ENCODE measurements at places on chromosomes 6 and 20.

DNA sequence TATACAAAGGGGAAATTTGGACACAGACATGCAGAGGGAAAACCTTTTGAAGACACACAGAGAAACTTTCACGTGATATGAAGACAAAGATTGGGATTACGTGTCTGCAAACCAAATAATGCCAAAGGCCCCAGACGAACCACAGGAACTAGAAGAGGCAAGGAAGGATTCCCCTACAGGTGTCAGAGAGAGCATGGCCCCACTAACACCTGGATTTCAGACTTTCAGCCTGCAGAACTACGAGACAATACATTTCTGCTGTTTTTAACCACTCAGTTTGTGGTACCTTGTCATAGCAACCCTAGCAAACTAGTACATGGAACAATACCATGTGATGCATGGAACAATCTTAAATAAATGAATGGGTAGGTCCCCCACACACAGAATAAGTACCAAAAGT, 341.0 kb downstream of the HDGFL1 start:
- DNase-seq: no peak

- no peak for DNase-seq
These were observed 298.2 kb downstream of the PHACTR1 start for GRCh38 chr6:13014504-13015378.

DNA sequence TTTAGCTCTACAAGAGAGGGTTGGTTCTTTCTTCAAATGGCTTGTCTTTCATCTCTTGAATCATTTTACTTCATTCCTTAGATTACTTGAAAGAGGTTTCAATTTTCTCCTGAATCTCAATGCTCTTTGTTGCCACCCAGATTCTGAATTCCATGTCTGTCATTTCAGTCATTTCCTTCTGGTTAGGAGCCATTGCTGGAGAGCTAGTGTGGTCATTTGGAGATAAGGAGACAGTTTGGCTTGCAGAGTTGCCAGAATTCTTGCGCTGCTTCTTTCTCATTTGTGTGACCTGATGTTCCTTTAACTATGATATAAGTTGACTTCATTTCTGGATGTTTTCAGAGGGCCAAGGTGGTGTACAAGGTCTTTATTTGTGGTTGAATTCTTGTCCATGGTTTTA, 157.8 kb downstream of the SLC22A3 start:
- no peak for DNase-seq

DNA sequence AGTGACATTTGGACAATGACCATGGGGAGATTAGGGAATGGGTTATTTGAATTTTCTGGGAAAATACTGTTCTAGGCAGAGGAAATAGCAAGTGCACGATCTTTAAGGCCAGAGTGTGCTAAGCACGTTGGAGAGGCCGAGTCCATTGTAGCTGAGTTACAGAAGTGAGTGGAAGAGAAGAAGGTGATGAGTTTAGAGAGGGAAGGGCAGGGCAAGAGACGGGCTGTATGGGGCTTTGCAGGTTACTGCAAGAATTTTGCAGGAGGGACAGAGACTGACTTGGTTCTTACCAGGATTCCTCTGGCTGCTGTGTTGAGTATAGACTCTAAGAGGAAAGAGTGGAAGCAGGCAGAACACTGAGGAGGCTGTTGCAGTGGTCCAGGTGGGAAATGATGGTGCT, 1.1 kb upstream of the NCOA3 start:
- no peak for DNase-seq

DNA sequence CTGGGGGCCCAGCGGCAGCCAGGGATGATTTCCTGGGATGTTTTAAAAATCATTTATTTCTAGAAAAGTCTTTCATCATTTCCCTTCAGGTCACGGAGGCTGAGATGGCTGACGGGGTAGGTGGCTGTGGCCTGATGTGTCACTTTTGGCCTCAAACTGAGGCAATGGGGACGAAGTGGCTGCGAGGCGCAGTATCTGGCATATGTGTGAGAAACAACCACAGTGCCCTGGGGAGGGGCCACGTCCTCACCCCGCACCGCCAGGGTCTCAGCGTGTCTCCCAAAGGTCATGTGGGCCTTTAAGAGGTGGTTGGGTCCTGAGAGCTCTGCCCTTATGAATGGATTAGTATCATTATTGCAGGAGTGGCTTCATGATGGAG, 120.0 kb downstream of the CEBPB start:
- DNase-seq: no peak

DNA sequence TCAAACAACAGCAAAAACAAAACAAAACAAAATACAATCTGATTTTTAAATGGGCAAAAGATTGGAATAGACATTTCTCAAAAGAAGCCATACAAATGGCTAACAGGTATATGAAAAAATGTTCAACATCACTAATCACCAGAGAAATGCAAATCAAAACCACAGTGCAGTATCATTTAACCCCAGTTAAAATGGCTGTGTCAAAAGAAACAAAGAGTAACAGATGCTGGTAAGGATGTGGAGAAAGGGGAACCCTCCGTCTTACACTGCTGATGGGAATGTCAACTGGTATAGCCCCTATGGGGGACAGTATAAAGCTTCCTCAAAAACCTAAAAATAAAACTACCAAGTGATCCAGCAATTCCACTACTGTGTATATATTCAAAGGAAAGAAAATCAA, 10.9 kb upstream of the NELFCD start:
- DNase-seq: no peak

DNA sequence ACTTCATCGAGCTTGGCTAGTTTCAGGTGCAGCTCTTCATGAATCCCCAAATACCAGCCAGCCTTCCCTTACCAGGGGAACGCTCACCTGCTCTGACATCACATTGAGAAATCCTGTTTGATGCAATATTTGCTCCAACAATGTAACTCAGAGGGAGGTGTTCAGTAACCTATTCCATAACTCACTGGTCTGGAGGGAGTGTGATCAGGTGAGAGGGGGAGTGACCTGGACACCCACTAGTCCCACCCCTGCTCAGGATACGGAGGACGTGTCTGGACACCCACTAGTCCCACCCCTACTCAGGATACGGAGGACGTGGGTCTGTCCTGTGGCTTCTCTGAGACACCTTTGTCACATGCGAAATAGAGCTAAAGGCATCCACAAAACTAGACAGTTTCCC, 70.3 kb downstream of the HUS1B start:
- DNase-seq: no peak

- DNase-seq: no peak
These were observed 332 bp downstream of the GRIK2 start for GRCh38 chr6:101393829-101394251.

DNA sequence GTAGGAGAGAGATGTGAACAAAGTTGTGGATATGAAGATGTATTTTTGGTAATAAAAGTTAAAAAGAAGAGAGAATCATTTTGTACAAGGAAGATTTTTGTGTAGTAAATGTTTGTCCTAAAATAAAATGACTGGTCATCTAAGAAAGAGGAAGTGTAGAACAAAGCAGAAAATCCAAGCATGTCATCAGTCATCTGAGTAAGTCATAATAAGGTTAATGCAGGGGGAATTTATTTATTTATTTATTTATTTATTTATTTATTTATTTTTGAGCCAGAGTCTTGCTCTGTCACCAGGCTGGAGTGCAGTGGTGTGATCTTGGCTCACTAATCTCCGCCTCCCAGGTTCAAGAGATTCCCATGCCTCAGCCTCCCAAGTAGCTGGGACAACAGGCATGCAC, 15.7 kb upstream of the CGA start:
- DNase-seq: no peak

GRCh38 chr20:7323957-7324356, 556.5 kb downstream of the BMP2 start:
- no peak for DNase-seq

DNA sequence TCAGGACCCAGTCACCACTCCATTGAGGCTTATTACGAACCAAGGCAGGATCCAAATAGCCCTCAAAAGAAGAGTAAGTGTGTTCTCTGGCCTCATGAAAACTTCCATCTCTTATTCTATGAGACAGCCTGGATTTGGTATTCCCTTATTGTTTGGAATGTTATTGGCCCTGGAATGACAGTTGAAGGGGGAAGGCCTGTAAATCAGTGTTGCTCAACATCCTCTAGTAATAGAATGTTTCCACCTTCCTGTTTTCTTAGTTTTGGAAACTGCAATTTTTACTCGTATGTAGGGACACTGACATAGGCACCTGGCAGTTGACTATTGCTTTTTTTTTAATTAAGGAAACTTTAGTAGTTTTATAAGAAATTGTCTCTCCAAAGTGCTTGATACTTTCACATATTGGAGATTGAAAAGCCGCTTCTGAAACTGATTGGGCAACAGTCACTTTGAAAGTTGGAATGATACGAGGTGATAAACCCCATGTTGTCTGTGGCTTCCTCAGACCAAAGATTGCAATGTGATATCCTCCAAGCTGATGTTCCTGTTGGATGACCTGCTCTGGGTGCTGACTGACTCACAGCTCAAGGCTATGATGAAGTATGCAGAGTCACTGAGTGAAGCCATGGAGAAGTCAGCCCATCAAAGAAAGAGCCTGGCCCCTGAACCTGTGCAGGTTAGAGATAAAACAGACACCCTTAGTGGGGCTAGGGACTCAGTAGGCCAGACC, 43.1 kb downstream of the BLTP3A start:
- peak; percentile 50 for DNase-seq

DNA sequence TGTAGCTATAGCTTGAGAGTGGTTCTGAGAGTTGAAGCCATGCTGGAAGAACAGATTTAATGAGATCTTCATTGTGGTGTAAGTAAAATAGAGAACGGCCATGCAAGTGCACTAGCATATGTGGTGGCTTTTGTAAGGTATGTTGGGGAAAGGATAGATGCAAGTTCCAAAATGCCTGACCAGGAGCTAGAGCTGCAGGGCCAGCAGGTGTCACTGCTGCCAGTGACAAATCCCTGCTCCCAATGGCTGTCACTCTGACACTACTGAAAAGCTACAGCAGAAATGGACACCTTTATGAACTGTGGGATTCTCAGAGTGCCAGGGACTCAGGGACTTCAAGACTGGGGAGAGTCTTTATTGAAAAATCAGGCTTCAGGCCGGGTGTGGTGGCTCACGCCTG, 23.1 kb upstream of the VIP start:
- no peak for DNase-seq

GRCh38 chr6:2509711-2510110, 241.0 kb downstream of the MYLK4 start:
- DNase-seq: no peak

DNA sequence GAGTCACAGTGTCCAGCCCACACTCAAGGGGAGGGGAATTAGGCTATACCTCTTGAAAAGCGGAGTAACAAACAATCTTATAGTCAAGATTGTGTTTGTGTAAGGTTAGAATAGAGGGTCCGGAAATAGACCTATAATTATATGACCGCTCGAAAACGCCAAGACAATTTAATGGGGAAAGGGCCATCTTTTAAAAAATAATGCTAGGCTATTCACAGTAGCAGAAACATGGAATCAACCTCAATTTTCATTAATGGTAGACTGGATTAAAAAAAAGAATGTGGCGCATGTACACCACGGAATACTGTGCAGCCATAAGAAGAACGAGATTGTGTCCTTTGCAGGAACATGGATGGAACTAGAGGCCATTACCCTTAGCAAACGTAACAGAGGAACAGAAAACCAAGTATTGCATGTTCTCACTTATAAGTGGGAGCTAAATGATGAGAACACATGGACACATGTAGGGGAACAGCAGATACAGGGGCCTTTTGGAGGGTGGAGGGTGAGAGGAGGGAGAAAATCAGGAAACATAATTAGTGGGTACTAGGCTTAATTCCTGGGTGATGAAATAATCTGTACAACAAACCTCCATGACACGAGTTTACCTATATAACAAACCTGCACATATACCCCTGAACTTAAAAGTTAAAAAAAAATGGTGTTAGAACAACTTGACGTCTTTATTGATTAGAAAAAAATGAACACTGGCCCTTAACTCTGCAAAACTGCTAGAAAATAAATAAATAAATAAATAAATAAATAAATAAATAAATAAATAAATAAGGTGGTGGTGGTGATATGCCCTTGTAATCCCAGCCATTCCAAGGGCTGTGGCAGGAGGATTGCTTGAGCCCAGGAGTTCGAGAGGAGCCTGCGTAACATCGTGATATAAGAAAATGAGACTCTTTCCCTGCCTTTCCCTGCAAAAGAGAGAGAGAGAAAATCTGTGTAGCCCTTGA, 30.3 kb downstream of the TOP1 start:
- no peak for DNase-seq

- DNase-seq: no peak
These were observed 524.8 kb upstream of the ID4 start for GRCh38 chr6:19312241-19312978.

DNA sequence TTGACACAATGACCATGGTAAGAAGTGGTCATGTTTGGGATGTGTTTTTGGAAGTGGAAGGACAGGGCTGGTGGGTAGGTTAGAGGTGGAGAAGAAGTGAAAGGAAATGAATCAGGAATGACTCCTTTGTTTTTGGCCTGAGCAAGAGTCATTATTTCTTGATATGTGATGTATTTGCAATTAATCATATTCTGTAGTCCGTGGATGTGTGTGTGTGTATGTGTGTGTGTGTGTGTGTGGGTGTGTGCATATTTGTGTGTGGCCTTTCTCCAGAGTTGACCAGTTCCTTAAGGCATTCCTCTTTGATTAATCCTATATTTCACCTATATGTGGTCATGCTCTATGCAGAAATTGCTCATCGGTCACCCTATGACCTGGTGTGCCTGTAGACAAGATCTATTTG, 130.7 kb downstream of the UTRN start:
- DNase-seq: no peak

DNA sequence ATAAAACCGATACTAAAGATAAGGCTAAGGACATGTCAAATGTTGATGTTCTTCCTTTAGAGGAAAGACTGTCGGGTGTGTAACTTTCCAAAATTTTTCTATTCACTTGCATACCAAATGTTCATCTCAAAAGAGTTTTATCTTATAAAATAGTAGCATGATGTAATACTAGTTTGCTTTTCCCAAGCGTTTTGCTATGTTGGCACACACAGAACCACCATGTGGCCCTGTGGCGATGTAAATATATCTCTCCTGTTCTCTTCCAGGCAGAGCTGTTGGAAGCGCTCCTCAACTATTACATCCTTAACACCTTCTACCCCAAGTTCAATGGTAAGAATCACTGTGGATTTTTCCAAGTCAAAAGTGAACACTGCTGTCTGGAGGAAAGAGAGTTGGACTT, 26.5 kb downstream of the LBP start:
- no peak for DNase-seq

- no peak for DNase-seq
These were observed 26.1 kb downstream of the MANBAL start for GRCh38 chr20:37315452-37316110.

GRCh38 chr6:108707328-108707976, 140.8 kb upstream of the ARMC2 start:
- no peak for DNase-seq

- DNase-seq: peak; percentile 16
These were observed 175.8 kb upstream of the SALL4 start for GRCh38 chr20:51978070-51978501.

Data from erythroblast (primary cell).